ENCODE measurements at places on chromosomes 1 and 21.

DNA sequence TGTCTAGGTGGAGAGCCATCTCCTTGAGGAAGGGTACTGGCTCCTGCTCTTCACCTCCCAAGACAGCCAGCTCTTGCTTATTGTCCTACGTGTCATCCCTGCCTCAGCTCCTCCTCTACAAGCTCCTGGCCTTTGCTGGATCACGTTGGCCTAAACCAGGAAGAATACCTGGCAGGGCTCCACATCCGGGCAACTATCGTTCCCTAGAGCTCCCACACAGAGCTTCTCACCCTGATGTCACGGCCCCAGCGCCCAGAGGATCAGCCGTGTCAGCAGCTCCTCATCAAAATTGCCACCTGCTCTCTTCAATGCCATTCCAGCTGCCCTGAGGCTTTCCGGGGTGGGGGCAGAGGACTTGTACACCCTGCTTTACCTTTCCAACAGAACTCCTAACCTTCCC, 1.9 kb upstream of the TPM3 start:
- DNase-seq, result no peak

DNA sequence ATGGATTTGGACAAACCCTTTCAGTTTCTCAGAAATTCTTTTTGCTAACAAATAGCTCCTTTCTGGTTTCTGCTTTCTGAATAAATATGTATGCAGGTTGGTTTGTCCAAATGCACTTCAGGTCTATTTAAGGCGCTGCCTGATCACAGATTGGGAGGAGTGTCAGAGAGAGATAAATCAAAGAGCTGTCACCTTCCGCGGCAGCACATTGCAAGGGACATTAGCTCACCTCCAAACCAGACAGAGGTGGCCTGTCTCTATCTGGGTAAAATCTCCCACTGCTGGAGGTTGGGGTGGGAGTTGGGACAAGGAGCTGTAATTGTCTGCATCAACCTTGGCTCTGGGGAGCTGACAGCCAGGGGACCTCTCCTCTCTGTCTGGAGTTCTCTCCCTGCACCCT, 25.2 kb downstream of the PRAMEF20 start:
- DNase-seq, result no peak

DNA sequence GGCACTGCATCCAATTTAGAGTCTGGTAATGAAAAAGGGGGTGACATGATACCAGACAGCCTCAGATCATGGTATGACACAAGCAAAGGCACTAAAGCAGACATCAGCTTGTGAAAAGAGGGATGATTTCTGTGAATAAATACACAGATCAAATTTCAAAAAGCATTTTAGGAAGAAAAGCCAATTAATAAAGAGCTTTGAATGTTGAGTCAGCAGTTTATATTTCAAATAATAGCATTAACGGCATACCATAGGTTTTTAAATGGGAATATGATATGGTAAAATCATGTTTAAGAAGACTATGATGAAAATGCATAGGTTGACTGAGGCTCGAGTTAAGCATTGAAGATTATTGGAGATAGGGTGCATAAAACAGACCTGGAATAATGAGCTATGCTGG, 13.5 kb downstream of the KCNT2 start:
- no peak for DNase-seq

DNA sequence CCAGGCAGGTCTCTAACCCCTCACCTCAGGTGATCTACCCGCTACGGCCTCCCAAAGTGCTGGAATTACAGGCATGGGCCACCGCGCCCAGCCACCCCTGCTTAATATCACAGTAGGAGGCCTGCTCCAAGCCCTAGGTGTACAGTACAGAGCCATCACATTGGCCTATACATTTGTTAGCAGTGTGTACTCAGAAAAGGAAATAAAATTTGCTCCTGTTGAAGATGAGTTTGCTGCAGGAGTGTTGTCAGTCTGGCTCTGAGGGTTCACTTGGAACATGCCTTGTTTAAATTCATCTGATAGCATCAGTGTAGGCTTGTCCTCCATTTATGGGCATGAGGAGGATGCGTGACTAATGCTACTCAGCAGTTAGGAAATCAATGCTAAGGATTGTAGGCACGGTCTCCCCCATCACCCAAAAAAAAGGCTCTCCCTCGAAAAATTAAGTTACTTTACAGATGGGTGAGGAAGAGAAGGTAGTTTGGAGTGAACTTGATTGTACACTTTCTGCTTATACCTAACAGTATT, 4.6 kb upstream of the ENAH start:
- no peak for DNase-seq

- no peak for DNase-seq
These were observed 18.6 kb downstream of the C1orf185 start for GRCh38 chr1:51120629-51121028.

All from activated T-helper 1 cell treated with anti-CD3 and anti-CD28 coated beads, Interleukin-2, amount 50 U/mL, for 16 hours (primary cell).